ENCODE measurements at places on chromosomes 2 and 18.

GRCh38 chr2:95343429-95344214 lies 46.5 kb downstream of the KCNIP3 start:
- no peak for DNase-seq

- no peak for DNase-seq
Observed at GRCh38 chr18:26840965-26841364, 24.5 kb downstream of the AQP4 start.

DNA sequence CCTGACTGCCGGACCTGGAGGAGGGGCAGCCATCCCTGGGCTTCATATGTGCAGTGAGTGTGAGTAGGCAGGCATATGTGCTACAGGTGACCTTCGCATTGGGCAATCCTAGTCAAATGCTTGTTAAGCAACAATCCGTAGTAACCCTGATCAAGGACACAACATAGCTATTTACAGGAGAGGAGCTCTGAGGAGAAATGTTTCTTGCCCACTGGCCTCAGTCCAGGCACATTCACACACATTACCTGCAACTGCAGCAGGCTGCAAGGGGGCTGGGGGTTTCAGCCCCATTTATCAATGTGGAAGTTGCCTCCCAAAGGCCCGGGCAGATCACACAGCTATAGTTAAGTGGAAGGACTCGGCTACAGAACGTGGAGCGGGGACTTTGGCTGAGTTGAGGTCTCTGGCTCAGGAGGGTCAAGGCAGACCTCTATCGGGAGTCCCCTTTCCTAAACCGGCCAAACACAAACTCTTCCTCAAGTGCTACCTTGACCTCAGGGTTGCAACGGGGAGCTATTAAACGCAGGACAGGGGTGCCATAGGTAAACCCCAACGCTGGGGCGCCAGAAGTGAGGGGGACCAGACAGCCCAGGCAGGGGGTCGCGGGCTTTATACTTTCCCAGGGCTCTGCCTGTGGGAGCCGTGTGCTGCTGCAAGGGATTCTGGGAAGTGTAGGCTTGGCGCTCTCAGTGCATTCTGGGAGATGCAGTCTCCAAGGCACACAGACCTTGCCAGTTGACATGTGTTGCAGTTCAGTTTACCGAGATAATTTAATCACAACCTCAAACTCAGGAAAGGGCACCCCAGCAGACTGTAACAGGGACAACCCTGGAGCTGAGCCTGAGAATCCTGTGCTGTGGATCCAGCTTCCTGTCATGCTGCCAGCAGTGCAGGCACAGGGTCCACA lies 9.4 kb downstream of the KHK start:
- peak; percentile 21 for DNase-seq

DNA sequence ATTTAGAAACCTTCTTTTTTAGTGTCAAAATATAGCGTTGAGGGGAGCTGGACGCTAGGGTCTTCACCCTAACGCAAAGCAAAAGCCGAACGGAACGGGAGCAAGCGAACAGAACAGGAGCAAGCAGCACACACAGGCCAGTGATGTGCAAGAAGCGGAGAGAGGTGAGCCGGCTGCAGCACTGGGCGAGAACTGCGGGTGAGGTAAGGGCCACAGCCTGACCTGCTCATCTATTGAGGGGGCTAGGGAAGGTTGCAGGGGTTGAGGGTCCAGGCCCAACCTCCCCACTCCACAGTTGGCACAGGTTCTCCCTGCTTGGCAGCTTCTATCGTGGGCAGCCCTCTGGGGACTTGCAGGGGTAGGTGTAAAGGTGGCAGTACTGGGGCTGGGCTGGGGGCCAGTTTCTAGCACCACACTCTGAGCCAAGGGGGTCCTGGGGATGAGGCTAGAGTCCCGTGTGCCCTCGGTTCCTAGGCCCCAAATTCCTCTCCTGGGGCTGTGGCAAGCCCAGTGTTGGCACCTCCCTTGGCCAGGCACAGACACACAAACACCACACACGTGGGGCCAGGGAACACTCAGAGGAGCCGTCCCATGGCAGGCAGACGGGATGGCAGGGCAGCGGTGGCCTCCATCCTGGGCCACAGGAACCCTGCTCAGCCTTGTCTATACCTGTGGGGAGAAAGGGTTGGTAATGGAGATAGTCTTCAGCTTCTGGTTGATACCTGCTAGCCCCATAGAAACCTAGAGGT lies 1.2 kb upstream of the ABCB6 start:
- no peak for DNase-seq

GRCh38 chr2:60629305-60629662 lies 75.8 kb upstream of the BCL11A start:
- no peak for DNase-seq

DNA sequence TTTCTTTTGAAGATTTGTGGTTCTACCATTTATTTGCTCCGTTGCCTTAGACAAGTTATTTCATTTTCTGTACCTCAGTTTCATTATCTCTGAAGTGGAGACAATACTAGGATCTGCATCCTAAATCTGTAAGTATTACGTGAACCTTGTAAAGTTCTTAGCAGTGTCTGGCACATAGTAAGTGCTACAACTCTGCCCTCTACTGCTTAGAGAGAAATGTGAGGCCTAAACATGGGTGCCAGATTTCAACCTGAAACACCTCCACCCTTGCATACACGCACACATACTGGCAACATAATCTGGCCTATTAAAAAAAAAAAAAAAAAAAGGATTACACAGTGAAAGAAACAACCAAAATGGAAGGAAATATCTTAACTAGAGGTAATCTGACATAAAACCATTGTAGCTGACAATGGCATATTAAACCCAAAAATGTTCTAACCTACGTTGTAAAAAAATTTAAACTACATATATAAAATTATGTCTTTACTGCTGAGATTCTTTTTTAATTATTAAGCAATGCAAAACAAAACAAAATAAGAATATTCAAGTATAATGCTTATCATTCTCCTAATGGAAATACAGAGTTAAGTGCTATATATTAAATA lies 132.6 kb downstream of the MAP2 start:
- no peak for DNase-seq
